ENCODE measurements at places on chromosomes 3 and 15.

DNA sequence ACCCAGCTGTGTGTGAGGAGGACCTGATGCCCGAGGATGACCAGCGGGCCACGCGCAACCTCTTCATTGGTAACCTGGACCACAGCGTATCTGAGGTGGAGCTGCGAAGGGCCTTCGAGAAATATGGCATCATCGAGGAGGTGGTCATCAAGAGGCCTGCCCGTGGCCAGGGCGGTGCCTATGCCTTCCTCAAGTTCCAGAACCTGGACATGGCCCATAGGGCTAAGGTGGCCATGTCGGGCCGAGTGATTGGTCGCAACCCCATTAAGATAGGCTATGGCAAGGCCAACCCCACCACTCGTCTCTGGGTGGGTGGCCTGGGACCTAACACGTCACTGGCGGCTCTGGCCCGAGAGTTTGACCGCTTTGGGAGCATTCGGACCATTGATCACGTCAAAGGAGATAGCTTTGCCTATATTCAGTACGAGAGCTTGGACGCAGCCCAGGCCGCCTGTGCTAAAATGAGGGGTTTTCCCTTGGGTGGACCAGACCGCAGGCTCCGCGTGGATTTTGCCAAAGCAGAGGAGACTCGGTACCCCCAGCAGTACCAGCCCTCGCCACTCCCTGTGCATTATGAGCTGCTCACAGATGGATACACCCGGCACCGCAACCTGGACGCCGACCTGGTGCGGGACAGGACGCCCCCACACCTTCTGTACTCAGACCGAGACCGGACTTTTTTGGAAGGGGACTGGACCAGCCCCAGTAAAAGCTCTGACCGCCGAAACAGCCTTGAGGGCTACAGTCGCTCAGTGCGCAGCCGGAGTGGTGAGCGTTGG, 1.5 kb downstream of the RBM15B start:
- H3K27me3 ChIP-seq = no peaks in the 10 kb centered on the region
- peaks cover 75% of the 10 kb centered on the region for H3K4me1 ChIP-seq
- peak; percentile 20 for DNase-seq
- H3K4me3 ChIP-seq = peak overlapping the region; percentile 82
- H3K36me3 ChIP-seq = peaks cover 50% of the 10 kb centered on the region

DNA sequence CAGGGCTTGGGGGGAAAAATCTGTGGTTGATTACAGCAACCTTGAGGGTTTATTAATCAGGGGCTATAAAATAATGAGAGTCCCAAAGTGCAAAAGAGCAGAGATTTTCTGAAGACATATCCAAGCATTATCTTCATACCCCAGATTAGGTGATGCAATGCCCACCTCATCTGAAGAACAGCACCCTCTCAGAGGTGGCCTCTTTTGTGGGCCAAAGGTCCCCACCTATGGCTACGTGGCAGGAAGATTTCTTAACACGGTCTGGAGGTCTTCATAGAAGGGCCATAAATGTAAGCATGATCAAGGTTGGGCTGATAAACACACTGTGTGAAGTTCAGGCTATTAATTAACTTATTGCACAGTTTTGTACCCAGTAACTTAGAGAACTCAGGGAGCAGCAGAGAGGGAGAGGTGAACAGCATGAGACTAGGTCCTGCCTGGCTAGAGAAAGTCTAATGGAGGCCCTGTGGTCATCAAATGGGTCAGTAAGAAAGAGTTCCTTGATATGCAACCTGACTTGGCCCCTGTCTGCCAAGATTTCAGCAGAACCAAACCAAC, 29.6 kb upstream of the RBP2 start:
- no peak overlapping the region for H3K27ac ChIP-seq
- no peaks in the 10 kb centered on the region for H3K36me3 ChIP-seq
- no peak for DNase-seq
- no peaks in the 10 kb centered on the region for H3K4me1 ChIP-seq
- H3K27me3 ChIP-seq = no peaks in the 10 kb centered on the region

GRCh38 chr15:92979011-92979701, 79.0 kb downstream of the CHD2 start:
- H3K27me3 ChIP-seq = no peaks in the 10 kb centered on the region
- H3K4me3 ChIP-seq = no peak overlapping the region
- H3K4me1 ChIP-seq = peaks cover 2% of the 10 kb centered on the region
- DNase-seq = no peak
- H3K27ac ChIP-seq = peak overlapping the region; percentile 64

DNA sequence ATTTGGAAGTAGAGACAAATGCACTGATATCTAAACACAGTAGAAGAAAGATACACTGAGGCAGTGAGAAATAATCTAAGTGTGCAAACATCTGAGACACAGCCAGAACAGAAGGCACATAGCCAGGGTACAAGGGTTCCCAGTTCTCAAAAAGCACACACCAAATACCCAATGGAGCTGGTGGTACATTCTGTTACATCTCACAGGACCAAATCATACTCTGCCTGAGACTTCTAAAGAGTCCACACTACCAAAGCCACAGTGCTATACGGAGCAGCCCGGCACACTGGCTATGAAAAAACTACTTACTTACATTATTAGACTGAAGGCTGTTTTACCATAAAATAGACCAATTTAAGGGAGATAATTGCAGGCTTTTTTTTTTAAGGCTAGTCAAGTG, 19.3 kb downstream of the CLPX start:
- H3K4me1 ChIP-seq = no peaks in the 10 kb centered on the region
- no peaks in the 10 kb centered on the region for H3K27me3 ChIP-seq
- no peak overlapping the region for H3K27ac ChIP-seq
- no peak for DNase-seq
- peaks cover 22% of the 10 kb centered on the region for H3K36me3 ChIP-seq

GRCh38 chr3:126720596-126720995, 16.6 kb downstream of the CHCHD6 start:
- H3K4me1 ChIP-seq = no peaks in the 10 kb centered on the region
- no peak overlapping the region for H3K27ac ChIP-seq
- DNase-seq = no peak
- H3K27me3 ChIP-seq = no peaks in the 10 kb centered on the region
- no peak overlapping the region for H3K4me3 ChIP-seq

GRCh38 chr3:111714305-111714704, 119.2 kb upstream of the ZBED2 start:
- no peak overlapping the region for H3K27ac ChIP-seq
- no peaks in the 10 kb centered on the region for H3K27me3 ChIP-seq
- peaks cover 21% of the 10 kb centered on the region for H3K36me3 ChIP-seq
- DNase-seq = no peak
- peaks cover 2% of the 10 kb centered on the region for H3K4me1 ChIP-seq
- H3K4me3 ChIP-seq = no peak overlapping the region

DNA sequence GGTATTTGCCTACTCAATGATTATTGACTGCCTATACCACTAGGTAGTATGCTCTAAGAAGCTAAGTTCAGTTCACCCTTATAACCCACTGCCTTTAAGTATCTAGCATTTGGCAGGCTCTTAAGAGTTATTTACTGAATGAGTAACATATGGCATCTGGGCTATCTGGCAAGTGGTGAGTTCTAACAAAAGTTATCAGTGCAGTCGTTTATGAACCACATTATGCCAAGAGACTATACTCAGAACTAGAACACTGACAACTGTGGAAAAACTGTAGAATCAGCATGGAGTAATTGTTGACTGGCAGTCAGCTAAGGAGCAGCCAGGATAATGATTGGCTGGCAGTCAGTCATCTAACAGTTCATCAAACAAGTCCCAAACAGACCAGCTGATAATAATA, 25.8 kb downstream of the RAF1 start:
- H3K36me3 ChIP-seq = peaks cover 38% of the 10 kb centered on the region
- H3K4me1 ChIP-seq = peaks cover 2% of the 10 kb centered on the region
- H3K27ac ChIP-seq = no peak overlapping the region
- H3K27me3 ChIP-seq = no peaks in the 10 kb centered on the region
- no peak overlapping the region for H3K4me3 ChIP-seq

DNA sequence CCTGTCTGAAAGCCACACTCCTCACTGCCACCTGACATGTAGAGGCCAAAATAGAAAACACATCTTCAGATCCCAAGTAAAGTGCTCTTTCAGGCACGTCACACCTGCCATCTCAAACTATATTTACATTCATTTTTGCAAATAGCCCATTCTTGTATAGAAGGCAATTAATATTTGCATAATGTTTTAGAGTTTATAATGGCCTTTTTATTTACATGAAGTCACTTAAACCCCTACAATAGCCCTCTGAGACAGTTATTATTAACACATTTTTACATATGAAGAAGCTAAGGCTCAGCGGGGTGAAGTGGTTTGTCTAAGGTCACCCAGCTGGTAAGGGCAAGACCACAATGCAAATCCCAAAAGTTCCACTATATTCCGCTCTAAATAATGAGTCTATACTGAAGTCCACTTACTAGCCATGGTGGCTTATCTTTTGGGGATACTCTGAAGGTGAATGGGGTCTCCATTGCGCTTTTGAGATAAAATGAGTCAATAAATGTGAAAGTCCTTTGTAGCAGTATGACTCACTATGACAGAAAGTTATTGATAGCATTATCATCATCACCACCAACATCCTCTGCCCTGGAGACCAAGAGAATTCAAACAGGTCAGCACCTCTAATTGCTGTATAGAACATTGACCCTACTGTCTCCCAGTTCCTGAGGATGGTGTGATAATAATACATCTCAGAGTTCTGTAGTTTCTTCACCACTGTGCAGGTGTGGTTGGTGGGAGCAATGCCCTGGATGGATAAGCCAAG, 155.9 kb upstream of the BCL6 start:
- H3K4me1 ChIP-seq = no peaks in the 10 kb centered on the region
- peaks cover 12% of the 10 kb centered on the region for H3K27me3 ChIP-seq
- no peak for DNase-seq
- peaks cover 1% of the 10 kb centered on the region for H3K36me3 ChIP-seq
- no peak overlapping the region for H3K4me3 ChIP-seq

DNA sequence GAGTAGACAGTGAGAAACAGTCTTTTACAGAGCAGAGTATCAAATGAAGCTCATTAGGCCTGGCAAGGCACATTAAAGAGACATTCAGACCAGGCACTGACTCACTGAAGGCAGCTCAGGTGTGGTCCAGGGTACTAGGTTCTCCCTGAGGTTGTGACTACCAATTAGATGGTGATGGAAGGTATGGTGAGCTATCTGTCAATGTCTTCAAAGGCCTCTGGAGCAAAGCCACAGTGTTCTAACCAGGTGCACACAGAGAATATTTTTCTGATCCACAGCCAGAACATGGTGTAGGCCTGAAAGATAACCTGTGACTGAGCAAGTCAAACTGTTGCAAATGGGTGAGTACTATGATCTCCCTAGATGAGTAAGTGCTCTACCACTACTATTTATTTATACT, 51.5 kb downstream of the EOMES start:
- no peak overlapping the region for H3K27ac ChIP-seq
- no peak for DNase-seq
- H3K4me3 ChIP-seq = no peak overlapping the region
- H3K27me3 ChIP-seq = no peaks in the 10 kb centered on the region

- H3K4me1 ChIP-seq = peaks cover 22% of the 10 kb centered on the region
- no peaks in the 10 kb centered on the region for H3K27me3 ChIP-seq
- peaks cover 66% of the 10 kb centered on the region for H3K36me3 ChIP-seq
- H3K4me3 ChIP-seq = no peak overlapping the region
- no peak overlapping the region for H3K27ac ChIP-seq
These were observed 173.6 kb upstream of the BHLHE40 start for GRCh38 chr3:4805662-4806061.

DNA sequence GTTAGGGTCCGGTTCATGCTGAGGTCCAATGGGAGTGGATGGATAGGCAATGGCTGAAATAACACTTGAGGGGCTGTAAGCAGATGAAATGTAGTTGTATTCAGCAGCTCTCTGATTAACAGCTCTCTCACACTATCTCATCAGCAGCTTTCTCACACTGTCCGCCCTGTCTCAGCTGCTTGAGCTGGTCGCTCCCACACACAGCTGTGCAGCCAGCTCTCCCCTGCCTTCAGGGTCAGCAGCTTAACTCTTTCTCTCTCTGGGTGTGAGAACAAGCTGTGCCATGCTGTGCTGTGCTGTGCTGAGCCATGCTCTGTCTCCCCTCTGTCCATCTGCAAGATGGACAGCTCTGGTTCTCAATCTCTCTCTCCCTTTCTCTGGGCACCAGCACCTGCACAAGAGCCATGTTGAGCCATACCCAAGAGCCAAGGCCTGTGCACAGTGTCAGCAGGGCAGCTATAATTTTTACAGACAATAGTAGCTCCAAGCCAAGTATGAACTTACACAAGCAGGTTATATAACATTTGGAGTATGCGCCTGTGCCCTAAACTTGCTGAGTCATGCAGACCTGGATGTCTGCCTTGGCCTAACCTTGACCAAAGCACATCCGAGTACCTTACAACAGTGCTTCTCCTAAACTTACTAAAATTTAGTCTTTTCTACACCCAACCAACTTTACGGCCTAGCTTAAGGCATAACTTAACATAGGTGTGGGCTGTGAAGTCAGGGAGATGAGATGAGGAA, 291.3 kb upstream of the TRIM42 start:
- no peaks in the 10 kb centered on the region for H3K36me3 ChIP-seq
- DNase-seq = no peak
- no peak overlapping the region for H3K27ac ChIP-seq
- H3K4me3 ChIP-seq = no peak overlapping the region
- no peaks in the 10 kb centered on the region for H3K27me3 ChIP-seq

DNA sequence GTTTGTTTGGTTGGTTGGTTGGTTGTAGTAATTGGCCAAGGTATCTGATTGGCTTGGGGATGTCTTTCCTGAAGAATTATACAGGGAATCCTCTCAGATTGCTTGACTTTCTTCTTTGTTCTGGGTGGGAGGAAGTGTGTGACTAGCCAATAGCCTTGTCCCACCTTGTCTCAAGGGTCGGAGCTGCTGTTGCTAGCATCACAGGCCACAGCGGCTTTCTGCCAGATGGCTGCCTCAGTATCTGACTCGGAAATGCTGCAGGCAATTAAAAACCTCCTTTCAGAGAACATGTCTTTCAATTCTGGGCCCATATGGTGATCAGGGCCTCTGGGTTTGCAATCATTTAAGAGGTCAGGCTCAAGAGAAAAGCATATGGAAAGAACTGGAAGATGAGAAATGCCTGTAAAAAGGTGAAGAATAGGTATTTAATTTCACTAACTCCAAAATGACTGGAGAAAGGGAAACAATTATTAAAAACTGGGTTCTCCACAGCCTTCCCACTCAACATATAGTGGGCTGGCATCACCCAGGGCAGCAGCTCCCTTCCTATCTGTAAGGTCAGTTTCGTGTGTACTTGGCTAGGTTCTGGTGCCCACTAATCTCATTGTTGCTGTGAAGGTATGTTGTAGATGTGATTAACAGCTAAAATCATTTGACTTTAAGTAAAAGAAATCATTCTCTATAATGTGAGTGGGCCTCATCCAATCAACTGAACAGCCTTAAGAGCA, 32.4 kb downstream of the TGFBR2 start:
- peaks cover 68% of the 10 kb centered on the region for H3K36me3 ChIP-seq
- peak overlapping the region; percentile 29 for H3K4me3 ChIP-seq
- H3K27ac ChIP-seq = peak overlapping the region; percentile 93
- H3K27me3 ChIP-seq = no peaks in the 10 kb centered on the region
- peaks cover 99% of the 10 kb centered on the region for H3K4me1 ChIP-seq

DNA sequence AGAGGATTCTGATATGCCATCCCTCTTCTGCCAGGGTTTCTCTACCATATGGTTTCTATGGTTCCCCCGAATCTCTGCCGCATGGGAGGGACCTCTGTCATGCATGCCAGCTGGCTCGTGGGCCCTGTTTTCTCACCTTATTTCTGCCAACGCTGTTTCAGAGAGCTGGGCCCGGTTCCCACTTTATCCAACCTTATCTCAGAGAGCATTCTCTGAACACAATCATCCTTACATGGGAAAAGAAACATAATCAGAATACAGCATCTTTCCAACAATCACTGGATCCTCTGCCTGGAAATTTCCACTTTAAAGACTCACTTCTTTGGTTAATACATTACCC, 234.5 kb upstream of the ZBTB20 start:
- H3K27me3 ChIP-seq = no peaks in the 10 kb centered on the region
- H3K27ac ChIP-seq = no peak overlapping the region
- no peaks in the 10 kb centered on the region for H3K4me1 ChIP-seq
- H3K4me3 ChIP-seq = no peak overlapping the region
- no peak for DNase-seq
- H3K36me3 ChIP-seq = no peaks in the 10 kb centered on the region
